ENCODE measurements at places on chromosomes 11 and 22. TPM values are rescaled to one million over a fixed set of nuclear protein-coding genes. Genes with fewer than 3 reads are reported as not detected.

Gene GPR137
- 52.2 TPM for total RNA-seq

Gene UBQLNL
- total RNA-seq, result not detected

Gene TMPRSS13
- 53.1 TPM for total RNA-seq

Gene TBX10
- not detected for total RNA-seq

Gene C22orf31
- total RNA-seq, result not detected

Data from Caco-2 (cell line).